ENCODE measurements at places on chromosomes 5 and 9.

DNA sequence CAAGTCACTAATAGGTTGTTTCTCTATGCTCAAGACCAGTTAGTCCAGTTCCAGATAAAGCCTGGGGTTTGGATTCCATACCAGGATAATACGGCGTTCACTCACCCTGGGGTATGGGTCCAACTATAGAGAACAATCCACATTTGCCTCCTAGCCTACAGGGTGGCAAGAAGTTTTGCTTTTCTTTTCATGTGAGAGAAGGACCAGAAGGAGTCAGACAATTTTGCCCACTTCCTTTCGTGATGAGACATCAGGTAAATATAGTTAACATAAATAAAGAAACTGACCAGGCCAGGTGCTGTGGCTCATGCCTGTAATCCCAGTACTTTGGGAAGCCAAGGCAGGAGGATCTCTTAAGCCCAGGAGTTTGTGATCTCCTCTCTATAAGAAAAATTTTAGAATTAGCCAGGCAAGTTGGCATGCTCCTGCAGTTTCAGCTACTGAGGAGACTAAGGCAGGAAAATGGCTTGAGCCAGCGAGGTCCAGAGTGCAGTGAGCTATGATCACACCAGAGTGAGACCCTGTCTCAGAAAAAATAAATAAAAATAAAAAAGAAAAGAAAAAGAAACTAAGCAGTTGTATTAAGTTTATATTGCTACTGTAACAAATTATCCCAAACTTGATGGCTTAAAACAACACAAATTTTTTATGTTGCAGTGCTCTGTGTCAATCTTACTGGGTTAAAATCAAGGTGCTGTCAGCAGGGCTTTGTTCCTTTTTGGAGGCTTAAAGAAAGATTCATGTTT, 7.5 kb upstream of the REEP5 start:
- no peak for DNase-seq

- DNase-seq: no peak
Measured at GRCh38 chr5:155299386-155300005, 285.9 kb downstream of the KIF4B start.

DNA sequence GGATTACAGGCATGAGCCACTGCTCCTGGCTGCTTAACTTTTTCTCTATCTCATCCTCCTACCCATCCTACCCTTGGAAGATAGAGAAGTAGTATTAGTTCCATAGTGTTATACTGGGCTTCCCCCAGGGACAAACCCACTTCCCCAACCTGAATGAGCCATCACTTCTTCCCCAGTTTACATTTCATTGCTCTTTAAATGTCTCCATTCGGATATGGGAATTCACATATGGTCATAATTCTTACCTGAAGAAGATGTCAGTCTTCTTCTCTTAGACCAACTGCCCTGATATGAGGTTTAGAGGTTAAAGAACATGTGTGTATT, 1.9 kb downstream of the CD274 start:
- no peak for DNase-seq

DNA sequence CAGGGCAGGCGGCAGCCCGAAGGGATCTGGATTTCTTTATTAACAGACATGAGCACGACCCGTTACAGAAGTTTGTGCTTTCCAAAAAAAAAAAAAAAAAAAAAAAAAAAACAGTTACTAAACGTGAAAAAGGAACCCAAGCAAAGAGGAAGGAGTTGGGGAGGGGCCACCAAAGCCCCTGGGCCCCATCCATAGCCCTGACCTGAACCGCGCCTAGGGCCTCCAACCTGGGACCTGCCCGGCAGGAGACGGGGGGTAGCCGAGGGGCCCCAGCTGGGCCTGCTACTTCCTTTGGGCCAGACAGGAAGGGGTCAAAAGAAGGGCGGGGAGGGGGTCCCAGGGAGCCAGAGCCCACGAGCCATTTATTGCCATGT, 10.0 kb downstream of the PRR7 start:
- DNase-seq: no peak

DNA sequence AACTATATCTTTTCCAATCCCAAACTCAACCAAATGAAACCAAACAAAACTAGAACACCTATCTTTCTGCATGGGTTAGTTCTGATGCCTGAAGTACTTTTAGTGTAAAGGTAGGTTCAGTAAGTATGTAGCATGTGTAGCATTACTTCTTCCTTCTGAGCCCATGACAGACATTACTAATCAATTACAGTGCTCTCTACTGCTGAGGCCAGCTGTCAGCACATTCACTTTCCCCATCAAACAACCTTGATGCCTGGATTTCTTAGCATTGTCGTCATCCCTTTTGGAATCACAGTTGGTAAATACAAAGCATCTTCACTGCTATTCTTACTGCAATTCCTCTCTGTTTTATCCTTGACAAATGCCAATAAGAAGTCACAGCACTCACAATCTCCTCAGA, 103.2 kb downstream of the PTTG1 start:
- no peak for DNase-seq

- peak; percentile 19 for DNase-seq
Measured at GRCh38 chr9:108850293-108850897, 5.4 kb downstream of the ACTL7B start.

DNA sequence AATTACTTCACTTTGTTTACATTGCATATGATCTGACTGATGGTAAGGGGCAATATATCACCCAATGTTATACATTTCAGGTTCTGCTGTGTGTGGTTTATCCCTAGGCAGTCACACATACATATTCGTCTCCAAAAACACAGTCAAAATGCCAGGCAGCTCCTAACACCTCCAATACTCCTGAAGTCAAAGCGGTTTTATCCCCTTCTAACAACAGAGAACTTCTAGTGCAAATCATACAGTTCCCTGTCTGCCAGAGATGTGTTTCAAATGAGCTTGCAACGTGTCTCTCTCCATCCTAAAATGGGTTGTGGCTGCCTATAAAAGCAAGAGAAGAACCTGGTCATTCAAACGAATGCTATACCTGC, 328.9 kb downstream of the ELAVL2 start:
- DNase-seq: no peak

- DNase-seq: no peak
Measured at GRCh38 chr5:77568082-77568481, 70.4 kb downstream of the OTP start.

DNA sequence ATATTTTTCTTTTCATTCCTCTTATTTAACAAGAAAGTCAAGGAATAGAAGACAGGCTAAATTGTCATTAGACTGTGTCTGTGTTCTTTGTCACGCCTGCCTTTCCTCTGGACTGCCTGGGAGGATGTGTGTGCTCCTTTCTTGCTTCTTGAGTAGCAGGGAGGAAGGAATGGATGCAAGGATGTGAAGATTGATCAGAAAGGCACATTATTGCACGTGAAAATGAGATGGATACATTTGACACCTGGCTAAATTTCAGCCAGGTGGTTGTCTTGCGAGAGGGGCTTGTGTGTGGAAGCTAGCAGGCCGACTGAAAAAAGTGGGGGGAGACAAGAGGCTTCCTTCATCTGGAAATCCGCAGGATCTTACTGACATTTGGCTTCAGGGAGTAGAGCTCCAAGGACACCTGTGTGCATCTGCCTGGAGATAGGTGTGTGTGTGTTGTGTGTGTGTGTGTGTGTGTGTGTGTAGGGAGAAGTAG, 200.1 kb downstream of the MEF2C start:
- no peak for DNase-seq

- DNase-seq: no peak
Measured at GRCh38 chr5:18068826-18069225, 434.6 kb downstream of the TAF11L14 start.

DNA sequence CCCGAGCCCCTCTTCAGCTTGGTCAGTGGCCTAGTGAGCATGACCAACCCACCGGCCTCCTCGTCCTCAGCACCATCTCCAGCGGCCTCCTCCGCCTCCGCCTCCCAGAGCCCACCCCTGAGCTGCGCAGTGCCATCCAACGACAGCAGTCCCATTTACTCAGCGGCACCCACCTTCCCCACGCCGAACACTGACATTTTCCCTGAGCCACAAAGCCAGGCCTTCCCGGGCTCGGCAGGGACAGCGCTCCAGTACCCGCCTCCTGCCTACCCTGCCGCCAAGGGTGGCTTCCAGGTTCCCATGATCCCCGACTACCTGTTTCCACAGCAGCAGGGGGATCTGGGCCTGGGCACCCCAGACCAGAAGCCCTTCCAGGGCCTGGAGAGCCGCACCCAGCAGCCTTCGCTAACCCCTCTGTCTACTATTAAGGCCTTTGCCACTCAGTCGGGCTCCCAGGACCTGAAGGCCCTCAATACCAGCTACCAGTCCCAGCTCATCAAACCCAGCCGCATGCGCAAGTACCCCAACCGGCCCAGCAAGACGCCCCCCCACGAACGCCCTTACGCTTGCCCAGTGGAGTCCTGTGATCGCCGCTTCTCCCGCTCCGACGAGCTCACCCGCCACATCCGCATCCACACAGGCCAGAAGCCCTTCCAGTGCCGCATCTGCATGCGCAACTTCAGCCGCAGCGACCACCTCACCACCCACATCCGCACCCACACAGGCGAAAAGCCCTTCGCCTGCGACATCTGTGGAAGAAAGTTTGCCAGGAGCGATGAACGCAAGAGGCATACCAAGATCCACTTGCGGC, 1.8 kb downstream of the EGR1 start:
- DNase-seq: no peak

- DNase-seq: no peak
Measured at GRCh38 chr9:115042781-115043509, 75.0 kb downstream of the TNC start.

DNA sequence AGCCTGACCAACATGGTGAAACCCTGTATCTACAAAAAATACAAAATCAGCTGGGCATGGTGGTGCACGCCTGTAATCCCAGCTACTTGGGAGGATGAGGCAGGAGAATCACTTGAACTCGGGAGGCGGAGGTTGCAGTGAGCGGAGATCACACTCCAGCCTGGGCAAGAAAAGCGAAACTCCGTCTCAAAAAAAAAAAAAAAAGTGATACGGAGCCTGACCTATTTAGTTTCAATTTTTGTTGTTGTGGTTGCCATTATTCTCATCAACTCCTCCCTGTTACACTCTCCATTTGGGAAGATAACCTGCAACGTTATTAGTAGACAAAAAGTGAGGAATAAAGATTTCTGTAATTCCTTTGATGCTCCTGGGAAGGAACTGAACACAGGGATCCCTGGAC, 1.3 kb downstream of the STOM start:
- no peak for DNase-seq

DNA sequence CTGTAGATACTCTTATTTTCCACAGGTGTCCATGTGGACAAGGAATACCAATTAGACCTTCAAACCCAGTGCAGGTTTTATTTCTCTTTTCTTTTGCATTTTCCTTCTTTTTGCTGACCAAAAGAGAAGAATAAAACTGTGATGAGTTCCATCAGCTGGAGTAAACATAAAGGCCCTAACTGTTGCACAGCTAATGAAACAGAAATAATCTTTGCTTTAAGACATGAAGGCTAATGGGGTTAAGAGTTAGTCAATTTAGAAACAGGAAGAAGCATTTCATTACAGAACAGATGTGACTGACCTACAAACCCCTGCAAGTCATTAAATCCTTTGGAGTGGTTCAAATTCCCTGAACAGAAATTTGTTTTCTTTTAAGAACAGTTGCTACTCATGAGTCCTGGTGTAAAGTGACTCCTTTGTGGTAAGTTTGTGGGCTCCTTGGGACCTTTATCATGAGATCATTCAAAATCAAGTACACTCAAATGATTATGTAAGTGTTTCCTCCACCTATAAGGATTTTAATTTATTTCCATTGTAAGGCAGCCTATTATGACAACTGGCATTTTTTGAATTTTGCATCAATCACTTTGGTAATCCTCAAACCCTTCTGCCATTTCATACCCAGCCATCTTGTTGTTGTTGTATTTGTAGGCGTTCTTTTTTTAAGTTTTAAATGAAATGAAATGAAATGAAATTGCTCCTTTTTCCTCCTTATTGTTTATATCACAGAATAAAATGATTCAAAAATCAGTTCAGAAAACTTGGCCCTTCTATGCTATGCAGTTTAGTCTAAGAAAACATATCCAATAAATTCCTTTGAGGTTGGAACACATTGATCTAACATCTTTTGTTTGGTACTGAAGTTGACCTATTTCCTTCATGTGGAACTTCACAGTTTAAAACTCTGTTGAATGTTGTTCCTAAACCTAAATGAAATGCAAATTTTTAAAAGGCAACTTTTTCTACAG, 1.3 kb downstream of the MINAR2 start:
- DNase-seq: no peak

DNA sequence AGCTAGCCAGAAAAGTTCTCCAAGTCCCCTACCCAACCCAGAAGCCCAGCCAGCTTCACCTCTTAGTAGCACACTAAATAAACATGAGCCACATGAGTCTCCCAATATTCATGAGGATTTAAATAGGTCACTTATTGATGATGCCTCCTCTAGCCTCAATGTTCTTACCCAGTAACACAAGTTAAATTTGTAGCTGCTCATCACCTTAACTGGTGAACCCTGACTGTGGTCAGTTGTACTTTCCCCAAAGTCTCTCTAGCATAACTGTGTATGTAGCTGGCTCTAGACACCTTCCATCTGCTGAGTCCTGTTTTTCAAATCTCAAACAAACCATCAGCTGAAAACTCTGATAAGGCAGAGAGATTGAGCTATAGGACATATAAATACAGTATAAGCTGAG, 100.3 kb upstream of the ELAVL2 start:
- DNase-seq: no peak

DNA sequence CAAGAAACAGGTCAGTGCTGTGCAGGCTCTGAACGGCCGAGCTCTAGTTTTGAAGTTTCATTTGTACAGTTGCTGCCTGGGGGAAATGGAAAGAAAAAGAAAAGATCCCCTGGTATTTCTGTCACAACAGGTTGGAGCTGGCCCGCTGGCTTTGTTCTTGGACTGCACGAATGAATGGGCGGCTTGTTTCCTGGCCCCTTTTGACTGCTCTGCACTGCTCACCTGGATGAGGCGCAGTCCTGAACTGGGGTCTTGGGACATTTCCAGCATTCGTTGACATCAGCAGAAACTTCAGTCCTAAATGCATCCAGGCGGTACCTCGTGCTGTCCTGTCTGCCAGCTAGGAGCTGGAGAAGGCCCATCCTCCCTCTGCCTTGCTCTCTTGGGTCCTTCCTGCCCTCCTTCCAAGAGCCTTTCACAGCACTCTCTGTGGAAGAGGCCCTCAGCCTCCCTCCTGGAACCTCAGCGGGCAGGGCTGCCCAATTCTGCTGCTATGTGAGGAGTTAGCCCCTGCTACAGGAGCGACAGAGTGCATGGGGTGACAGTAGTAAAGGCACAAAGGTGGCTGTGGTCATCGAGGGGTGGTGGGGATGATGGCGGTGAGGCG, 189.2 kb downstream of the FSTL4 start:
- DNase-seq: no peak

DNA sequence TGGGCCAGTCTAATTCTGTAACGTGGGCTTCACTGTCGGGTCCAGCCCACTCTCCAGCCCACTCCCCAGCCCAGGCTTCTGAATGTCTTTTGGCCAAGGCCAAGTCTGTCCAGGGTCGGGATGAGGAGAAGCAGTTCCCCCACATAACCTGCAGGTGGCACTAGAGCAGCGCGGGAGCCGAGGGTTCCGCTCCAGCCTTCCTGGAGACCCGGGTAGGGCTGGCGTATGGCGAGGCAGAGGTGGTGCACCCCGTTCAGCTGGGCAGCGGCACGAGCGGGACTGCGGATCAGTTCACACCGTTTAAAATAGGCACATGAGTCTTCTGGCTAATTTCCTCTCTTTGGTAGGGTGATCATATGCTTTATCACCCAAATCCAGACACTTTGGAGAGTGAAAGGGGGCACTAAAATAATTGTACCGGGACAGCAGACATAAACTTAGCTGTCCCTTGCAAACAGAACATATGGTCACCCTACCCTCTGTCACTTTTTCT, 185.9 kb downstream of the MSX2 start:
- DNase-seq: peak; percentile 7

- DNase-seq: no peak
Measured at GRCh38 chr9:130298662-130299279, 33.2 kb downstream of the HMCN2 start.

GRCh38 chr5:158537366-158537765, 562.4 kb downstream of the EBF1 start:
- DNase-seq: no peak

- DNase-seq: no peak
Measured at GRCh38 chr9:88224938-88225337, 86.7 kb upstream of the SPATA31C2 start.
